ENCODE measurements at places on chromosomes 2 and 18.

- DNase-seq, result no peak
These were observed 354.3 kb upstream of the ID2 start for GRCh38 chr2:8327371-8328100.

GRCh38 chr18:41767960-41768359 lies 187.1 kb upstream of the PIK3C3 start:
- DNase-seq, result no peak

DNA sequence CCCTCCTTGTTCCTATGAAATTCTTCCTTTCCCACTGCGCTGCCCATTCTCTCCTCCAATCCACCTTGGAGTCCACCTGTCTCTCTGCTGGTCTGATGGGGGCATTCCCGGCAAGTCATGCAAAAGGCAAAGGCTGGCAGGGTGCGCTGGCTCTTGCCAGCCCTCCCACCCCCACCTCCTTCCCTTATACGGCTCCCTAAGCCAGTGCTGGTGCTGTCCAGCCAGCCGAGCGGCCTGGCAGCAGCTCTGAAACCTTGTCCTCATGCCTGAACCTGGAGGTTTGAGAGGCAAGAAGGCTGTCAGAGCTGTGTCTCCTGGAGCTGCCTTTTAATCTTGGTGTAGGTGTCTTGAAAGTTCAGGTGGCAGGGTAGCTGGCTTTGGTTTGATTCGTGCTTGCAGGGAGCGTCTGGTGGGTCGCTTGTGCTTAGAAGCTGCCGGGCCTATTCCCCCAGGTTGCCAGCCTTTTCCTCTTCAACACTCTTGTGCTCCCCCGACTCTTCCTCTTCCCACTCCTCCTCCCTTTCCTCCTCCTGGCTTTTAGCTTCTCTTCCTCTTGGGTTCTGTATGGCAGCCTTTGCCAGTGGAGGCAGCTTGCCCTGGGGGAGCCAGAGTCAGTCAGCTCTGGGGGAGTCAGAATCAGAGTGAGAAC lies 748 bp downstream of the LIPG start:
- DNase-seq, result no peak

DNA sequence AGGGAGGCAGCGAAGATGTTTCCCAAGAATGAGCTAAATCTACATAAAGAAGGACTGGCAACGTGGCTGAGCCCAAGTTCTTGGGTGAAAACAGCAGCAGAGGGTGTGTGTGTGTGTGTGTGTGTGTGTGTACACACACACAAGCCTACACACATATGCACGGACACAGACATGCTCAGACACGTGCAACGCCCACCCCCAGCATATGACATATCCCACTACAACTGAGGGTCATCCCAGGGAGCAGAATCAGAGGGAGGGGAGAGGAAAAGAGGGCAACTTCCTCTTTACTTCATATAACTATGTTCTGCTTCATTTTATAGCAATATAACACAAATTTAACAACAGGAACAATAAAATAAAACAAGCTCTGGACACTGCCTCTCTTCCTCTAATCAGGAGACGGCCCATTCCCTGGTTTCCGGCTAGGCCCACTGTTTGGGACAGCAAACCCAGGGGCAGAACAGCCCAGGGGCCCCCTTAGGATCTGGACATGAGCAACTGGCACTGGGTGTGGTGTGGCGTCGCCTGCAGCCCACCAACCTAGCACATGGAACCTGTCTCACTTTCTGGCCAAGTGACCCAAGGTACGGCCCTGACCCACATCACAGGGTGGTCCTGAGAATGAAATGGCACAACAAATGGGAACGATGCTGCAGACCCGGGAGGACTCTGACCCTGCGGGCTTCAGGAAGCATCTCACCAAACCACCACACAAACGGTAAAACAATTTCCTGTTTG lies 25.0 kb downstream of the FAM178B start:
- no peak for DNase-seq

GRCh38 chr2:96470636-96471035 lies 34.5 kb downstream of the NEURL3 start:
- DNase-seq, result no peak

DNA sequence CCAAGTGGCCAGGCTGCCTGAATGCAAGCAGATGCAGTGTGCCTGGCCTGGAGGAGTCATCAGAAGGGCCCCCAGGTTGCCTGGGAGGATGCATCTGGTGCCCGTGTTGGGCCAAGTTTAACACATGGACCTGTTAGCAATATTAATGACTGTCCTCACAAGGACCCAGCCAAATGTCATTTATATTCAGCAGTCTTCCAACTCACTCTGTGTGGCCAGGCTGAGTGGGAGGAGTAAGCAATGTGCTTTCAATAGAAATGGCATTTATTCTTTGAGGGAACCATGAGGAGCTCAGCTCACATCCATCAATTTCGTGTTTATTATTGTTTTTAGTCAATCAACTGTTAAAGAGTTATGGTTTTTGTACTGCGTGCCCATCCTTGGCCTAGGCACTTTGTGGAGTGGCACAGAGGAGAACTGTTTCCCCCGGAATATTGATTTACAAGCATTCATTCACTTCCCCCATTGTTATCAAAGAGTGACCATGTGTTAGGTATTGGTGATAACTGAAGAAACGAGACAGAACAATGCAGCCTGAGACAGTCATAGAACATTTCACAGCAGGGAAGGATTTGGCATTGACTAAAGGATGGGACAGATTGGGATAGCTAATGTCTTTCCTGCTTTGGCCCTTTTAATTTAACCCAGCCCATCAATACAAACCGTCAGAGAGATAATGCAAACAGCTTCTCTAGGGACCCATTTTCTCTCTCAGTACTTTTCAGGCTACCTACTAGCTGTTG lies 725.2 kb downstream of the TSN start:
- no peak for DNase-seq

- no peak for DNase-seq
These were observed 46.6 kb downstream of the PLCL1 start for GRCh38 chr2:197850882-197851450.

DNA sequence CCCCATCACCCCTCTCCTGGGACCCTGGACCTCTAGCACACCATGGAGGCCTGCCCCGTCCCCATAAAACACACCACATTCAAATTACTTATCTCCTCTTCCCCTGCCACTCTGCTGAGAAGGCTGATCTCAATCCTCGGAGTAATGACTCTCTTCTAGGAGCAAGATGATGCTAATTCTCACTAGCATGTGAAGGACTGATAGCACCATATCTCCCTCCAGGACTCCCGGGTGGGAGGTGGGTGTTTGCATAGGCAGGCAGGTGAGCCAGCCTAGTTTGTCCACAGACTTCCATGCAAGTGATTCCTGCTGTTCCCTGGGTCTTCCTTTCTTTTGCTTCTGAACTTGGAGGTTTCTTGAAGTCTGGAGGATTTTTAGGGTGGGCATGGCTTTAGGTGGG lies 40.5 kb downstream of the HPCAL1 start:
- no peak for DNase-seq

- DNase-seq, result no peak
These were observed 772.0 kb downstream of the CNTNAP5 start for GRCh38 chr2:124797049-124797448.

DNA sequence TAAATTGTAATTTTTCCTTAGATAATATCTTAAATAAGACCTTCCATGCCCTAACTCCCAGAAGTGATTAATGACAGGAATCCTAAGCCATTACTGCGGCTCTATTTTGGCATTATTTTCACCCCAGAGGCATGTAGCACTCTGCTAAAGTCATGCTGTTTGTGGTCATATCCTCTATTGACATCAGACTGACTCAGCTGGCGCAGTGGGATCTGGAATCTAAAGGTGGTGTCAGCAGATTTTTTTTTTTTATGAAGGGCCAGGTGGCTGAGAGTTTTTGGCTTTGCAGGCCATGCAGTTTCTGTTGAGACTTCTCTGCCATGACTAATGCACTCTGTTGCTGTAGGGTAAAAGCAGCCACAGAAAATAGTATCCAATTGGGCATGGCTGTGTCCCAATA lies 64.1 kb upstream of the ACVR1C start:
- no peak for DNase-seq

DNA sequence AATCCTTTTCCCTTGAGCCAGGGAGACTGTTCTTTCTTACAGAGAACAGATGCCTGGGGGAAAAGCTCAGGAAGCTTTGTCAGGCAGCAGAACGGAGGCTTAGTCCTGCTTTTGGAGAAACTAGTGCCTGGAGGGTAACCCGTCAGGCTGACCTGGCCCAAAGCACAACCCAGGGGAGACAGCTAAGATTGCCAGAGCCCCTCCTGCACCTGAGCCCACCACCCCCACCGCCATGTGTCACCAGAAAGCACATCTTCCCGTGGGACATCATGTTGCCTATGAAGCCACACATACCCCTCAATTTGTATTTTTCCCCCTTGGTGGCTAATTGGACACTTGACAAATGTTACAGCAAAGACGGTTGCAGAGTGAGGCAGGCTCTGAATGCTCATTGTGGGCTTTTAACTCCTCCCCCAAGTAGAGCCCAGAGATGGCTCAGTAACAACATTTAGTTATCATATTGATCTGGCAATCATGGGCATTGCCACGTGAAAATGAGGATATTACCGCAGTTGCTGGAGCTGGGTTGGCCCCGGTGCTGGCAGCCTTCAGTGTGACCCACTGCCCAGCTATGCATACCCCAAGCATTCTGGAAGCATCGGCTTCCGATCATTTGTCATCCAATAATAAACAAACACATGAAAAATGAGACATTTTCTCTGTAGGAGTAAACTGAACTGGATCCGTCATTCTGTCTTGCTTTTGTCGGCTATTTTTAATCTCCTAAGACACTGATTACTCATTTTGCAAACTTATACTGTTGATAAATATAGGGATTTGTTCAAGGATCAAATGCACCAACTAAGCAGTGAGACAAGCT lies 229.5 kb downstream of the ATAD2B start:
- DNase-seq, result no peak

GRCh38 chr2:36526226-36526625 lies 71.7 kb downstream of the FEZ2 start:
- DNase-seq, result no peak

- DNase-seq, result no peak
These were observed 99.4 kb upstream of the ARL5A start for GRCh38 chr2:151927501-151928221.

GRCh38 chr2:71721362-71721665 lies 268.0 kb downstream of the DYSF start:
- DNase-seq, result no peak

GRCh38 chr2:20823917-20824316 lies 1.0 kb upstream of the LDAH start:
- no peak for DNase-seq

DNA sequence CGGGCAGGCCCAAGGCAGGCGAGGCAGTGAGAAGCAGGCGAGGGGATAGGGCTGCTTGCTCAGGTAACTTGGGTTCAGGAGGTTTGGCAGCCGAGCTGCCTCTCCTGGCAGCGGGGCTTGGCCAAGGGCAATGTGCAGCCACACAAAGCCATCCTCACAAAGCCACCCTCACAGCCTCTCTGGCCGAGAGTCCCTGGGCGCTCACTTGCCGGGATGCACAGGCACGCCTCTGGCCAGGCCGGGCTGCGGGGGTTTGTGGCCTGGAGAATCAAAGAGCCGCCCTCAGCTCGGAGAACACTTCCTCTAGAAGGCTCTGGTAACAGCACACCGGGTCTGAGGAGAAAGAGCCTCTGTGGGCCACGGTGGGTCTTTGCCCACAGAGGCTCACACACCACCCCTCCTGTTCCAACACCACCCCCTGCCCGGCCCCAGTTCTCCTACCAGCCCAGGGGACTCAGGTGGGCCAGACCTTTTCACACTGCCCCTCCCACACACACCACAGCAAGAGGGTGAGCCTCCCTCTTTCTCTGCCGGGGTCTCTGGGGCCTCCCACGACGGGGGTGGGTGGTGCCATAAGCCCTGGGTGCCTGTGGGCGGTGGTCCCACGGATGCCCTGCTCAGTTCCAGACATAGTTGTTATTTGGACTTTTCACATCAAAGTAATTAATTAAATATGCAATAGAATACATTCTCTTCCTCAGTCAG lies 186.9 kb downstream of the ZFP36L2 start:
- DNase-seq, result no peak

- DNase-seq, result no peak
These were observed 5.0 kb downstream of the NAGK start for GRCh38 chr2:71073475-71073874.

- no peak for DNase-seq
These were observed 35.4 kb downstream of the STAT4 start for GRCh38 chr2:191115391-191115790.
